ENCODE measurements at places on chromosomes 16 and 17. TPM values are rescaled to one million over a fixed set of nuclear protein-coding genes. Genes with fewer than 3 reads are reported as not detected.

- no peak overlapping the region for H3K27ac ChIP-seq
- H3K4me1 ChIP-seq: no peaks in the 10 kb centered on the region
- no peak for DNase-seq
- H3K36me3 ChIP-seq: peaks cover 5% of the 10 kb centered on the region
Measured at GRCh38 chr17:82662711-82663261, 14.5 kb upstream of the WDR45B start.

- DNase-seq: no peak
- no peak overlapping the region for H3K27ac ChIP-seq
- H3K36me3 ChIP-seq: no peaks in the 10 kb centered on the region
- peaks cover 2% of the 10 kb centered on the region for H3K4me1 ChIP-seq
- H3K27me3 ChIP-seq: no peaks in the 10 kb centered on the region
Measured at GRCh38 chr16:28205117-28205899, 6.5 kb downstream of the XPO6 start.

GRCh38 chr17:47652570-47652969, 2.9 kb downstream of the KPNB1 start:
- no peak overlapping the region for H3K27ac ChIP-seq
- H3K36me3 ChIP-seq: peaks cover 64% of the 10 kb centered on the region
- no peak for DNase-seq
- H3K27me3 ChIP-seq: no peaks in the 10 kb centered on the region

DNA sequence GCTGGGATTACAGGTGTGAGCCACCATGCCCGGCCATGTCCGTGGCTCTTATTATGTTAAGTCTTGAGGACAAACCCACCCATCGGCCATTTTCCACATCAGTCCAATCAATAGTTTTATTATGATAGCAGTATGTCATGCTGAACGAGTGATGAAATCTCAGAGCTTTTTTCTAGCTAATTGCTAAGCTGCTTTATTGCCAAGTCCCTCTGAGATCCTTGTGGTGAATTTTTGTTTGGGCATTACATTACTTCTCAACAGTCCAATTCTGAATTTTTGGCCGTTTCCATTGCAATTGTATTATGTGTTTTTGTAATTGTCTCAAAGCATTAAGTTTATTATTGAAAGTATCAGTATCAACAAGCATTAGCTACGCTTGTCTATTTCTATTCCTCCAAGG, 10.9 kb downstream of the RNF112 start:
- H3K27me3 ChIP-seq: no peaks in the 10 kb centered on the region
- no peak for DNase-seq
- no peaks in the 10 kb centered on the region for H3K4me1 ChIP-seq

DNA sequence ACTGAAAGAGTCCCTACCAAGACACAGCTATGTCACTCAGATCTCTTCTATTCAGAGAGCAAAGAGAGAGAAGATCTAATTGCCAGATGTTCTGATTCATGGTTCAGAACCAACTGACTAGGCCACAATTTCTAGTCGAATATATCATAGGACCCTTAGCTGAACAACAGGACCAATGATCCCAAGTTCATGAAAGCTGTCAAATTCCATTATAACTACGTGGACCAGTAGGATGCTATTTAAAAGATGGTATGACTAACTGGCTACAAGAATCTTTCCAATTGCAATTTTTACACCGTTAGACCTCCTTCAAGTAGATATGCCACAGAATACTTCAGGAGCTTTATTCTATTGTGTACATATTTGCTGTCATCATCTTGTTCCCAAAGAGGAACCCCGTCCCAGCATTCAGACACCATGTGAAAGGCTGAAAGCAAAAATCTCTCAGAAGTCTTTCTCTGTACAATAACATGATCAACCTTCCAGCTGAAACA, 26.0 kb downstream of the DCUN1D3 start:
- no peak for DNase-seq
- no peaks in the 10 kb centered on the region for H3K27me3 ChIP-seq
- no peak overlapping the region for H3K4me3 ChIP-seq
- H3K4me1 ChIP-seq: peaks cover 75% of the 10 kb centered on the region

- H3K27me3 ChIP-seq: peaks cover 100% of the 10 kb centered on the region
- no peak overlapping the region for H3K27ac ChIP-seq
- H3K4me1 ChIP-seq: peaks cover 32% of the 10 kb centered on the region
- no peaks in the 10 kb centered on the region for H3K36me3 ChIP-seq
Measured at GRCh38 chr17:34579979-34580684, 750 bp downstream of the TMEM132E start.

DNA sequence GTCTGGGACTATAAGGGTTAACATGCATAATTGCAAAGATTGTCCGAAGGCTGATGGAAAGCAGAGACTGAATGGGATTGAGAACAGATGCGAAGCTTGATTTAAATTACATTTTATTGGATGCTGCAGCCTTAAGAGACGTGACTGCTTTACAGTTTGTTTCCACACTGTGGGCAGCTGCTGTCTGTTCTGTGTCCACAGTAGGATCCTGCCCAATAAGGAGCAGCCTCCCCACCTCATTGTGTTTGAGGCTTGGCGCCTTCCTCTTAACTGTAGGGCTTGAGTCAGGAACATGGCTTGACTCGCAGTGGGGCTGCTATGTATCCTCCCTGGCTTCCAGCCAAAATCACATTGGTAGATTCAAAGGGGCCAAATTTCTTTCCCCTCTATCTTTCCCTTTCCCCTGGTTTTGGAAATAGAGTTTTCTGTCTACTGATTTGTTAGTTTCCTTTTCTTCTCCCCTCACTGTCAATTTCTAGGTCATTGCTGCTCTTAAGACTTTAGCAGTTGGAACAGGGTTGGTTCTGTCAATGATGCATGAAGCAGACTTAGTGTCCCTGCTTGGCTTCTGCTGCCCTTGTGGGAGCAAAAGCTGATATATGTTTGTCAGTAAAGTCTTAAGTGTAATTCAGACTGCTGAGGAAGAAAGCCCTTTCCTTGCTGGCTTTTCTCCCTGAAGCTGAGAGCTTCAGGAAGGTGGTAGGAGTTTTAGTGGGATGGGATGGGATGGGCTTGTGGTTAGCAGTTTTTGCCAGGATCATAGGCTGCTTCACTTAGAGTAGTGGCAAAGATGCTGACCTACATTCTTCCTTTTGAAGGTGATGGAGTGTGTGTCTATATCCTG, 5.0 kb upstream of the RARA start:
- no peaks in the 10 kb centered on the region for H3K27me3 ChIP-seq
- H3K4me3 ChIP-seq: no peak overlapping the region
- no peaks in the 10 kb centered on the region for H3K36me3 ChIP-seq
- H3K4me1 ChIP-seq: peaks cover 38% of the 10 kb centered on the region
- H3K27ac ChIP-seq: peak overlapping the region; percentile 0

DNA sequence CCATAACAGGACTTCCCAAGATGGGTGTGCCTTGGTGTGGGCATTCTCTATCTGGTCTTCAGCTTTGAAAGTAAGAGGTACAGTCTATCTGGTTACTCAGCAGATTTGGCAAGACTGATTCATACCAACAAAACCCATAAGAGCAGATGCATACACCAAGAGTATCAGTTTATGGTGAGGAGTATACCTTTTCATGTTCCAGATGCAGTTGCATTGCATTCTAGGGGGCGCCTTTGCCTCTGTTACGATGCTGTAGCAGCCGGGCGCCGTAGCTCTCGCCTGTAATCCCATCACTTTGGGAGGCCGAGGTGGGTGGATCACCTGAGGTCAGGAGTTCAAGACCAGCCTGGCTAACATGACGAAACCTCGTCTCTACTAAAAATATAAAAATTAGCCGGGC, 31.1 kb upstream of the CARMIL2 start:
- no peak overlapping the region for H3K27ac ChIP-seq
- DNase-seq: no peak
- H3K4me1 ChIP-seq: no peaks in the 10 kb centered on the region
- peaks cover 84% of the 10 kb centered on the region for H3K36me3 ChIP-seq

GRCh38 chr17:51722994-51723393, 435.5 kb downstream of the CA10 start:
- no peak overlapping the region for H3K27ac ChIP-seq
- no peaks in the 10 kb centered on the region for H3K4me1 ChIP-seq
- H3K4me3 ChIP-seq: no peak overlapping the region
- no peaks in the 10 kb centered on the region for H3K36me3 ChIP-seq
- H3K27me3 ChIP-seq: no peaks in the 10 kb centered on the region

- peak overlapping the region; percentile 98 for H3K4me3 ChIP-seq
- no peaks in the 10 kb centered on the region for H3K36me3 ChIP-seq
- no peaks in the 10 kb centered on the region for H3K27me3 ChIP-seq
- peak overlapping the region; percentile 100 for H3K27ac ChIP-seq
- no peak for DNase-seq
Measured at GRCh38 chr17:56913000-56913311, 893 bp downstream of the TRIM25 start.

DNA sequence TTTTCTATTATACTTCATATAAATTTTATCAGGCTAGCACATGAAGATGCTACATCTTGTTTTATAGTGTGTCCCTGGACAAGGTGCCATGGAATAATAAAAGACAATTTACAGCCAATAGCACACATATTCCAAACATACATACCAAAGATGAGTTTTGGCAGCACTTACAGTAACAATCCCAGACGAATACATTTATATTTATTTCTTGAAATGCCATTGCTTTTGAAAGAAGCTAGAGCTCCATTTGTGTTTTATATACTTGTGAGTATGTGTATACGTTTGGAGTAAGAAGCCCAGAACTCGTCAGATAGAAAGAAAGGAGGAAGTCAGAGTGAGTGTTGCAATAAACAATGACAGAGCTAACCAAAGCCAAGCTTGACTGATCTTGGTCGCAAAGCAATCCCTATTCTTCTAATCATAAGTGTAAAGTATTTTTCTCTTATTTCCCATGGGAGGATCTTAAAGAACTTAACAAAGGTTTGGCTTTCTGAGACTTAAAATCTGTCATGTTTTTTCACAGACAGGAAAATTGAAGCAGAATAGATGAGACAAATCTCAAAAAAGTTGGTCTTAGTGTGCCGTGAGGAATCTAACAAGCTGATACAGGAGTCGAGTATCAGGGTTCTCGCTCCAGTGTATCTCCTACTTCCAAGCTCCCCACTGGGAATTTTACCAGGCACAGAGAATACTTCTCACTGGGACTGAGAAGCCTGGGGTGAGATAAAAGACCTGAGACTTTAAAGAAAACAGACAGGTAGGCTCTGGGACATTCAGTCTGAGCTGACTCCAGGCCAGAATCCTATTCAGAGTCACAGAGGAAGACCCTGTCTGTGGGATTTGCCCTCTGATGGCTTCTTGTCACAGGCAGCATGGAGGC, 175.4 kb downstream of the AATF start:
- H3K27ac ChIP-seq: no peak overlapping the region
- H3K4me3 ChIP-seq: no peak overlapping the region
- H3K36me3 ChIP-seq: peaks cover 54% of the 10 kb centered on the region
- DNase-seq: no peak

DNA sequence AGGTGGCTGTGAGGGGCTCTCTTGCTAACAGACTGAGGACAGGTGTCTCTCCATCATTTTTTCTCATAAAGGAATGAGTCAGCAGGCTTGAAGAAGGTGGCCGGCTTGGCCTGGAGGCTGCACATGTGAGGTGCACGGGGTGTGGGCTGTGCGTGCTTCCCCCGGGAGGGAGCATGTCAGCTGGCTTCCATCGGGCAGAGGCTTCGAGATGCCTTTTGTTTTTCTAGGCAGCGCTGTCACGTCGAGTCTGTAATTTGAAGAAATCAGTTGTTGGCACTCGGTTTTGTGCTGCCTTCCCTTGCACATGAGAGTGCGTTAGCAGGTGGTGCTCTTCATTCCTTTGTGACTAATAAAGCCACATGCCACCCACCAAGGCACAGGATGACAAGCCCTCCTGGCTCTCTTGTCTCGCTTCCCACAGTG, 89.7 kb downstream of the NPIPB11 start:
- H3K27ac ChIP-seq: no peak overlapping the region
- H3K27me3 ChIP-seq: no peaks in the 10 kb centered on the region
- DNase-seq: peak; percentile 59
- no peaks in the 10 kb centered on the region for H3K36me3 ChIP-seq
- peaks cover 19% of the 10 kb centered on the region for H3K4me1 ChIP-seq

- H3K4me1 ChIP-seq: no peaks in the 10 kb centered on the region
- no peaks in the 10 kb centered on the region for H3K36me3 ChIP-seq
- H3K27ac ChIP-seq: no peak within 1 kb of the TSS
- H3K4me3 ChIP-seq: no peak within 1 kb of the TSS
- DNase-seq: no peak
- H3K27me3 ChIP-seq: no peaks in the 10 kb centered on the region
Measured at GRCh38 chr16:66566051-66566901, at the start of gene CMTM1. CMTM1 (plus strand) TSS chr16:66566439; CDS start chr16:66566514, 75 bp downstream.

- DNase-seq: no peak
- H3K27me3 ChIP-seq: no peaks in the 10 kb centered on the region
- no peak overlapping the region for H3K4me3 ChIP-seq
Measured at GRCh38 chr17:13952009-13952750, 117.1 kb upstream of the COX10 start.

DNA sequence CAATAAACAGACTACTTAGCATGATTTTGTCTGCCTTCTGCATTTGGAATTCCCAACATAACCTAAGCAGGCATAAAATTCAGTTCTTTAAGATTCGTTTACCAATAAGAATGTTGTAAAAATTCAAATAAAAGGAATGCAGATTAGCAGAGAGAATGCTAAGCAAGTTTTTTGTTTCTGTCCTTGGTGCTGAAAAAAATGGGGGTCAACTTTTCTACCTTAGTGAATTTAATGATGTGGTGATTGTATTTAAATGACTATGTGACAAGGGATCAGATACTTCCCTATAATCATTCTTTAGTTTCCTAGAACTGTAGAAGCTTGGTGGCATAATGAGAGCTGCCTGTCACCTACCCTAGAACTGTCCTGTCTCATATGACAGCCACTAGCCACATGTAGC, 159.5 kb downstream of the RBFOX1 start:
- H3K27me3 ChIP-seq: no peaks in the 10 kb centered on the region
- no peaks in the 10 kb centered on the region for H3K4me1 ChIP-seq
- DNase-seq: no peak
- H3K4me3 ChIP-seq: no peak overlapping the region
- no peaks in the 10 kb centered on the region for H3K36me3 ChIP-seq
- H3K27ac ChIP-seq: no peak overlapping the region

DNA sequence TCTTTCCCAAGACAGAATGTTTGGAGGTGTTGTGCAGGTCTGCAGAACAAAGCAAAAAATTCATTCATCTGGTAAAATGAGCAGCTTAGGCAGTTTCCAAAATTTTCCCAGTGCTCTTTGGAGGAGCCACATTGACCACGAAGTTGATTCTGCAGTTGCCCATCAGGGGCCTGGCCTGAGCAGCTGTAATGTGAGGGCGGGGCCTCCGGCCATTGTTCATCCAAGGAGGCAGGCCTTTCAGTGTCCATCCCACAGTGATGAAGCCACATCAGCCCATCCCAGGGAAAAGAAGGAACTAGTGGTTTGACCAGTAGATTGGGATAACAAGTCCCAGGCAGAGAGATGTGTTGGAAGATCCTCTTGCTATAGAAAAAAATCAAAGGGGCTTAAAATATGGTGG, 10.1 kb downstream of the UBFD1 start:
- H3K27me3 ChIP-seq: no peaks in the 10 kb centered on the region
- no peaks in the 10 kb centered on the region for H3K36me3 ChIP-seq
- H3K4me3 ChIP-seq: no peak overlapping the region
- DNase-seq: no peak

The ITPRIPL2 gene
- 82.7 TPM for total RNA-seq

The FBXW10B gene
- 1.5 TPM for total RNA-seq

The FOXF1 gene
- 21.7 TPM for total RNA-seq
